SK-MEL-5 (cell line): ENCODE measurements at places on chromosomes 5 and 9.

- DNase-seq = no peak
Observed at GRCh38 chr5:124253203-124253810, 493.1 kb downstream of the ZNF608 start.

- DNase-seq = no peak
Observed at GRCh38 chr9:137778914-137779313, 98.7 kb upstream of the CACNA1B start.

DNA sequence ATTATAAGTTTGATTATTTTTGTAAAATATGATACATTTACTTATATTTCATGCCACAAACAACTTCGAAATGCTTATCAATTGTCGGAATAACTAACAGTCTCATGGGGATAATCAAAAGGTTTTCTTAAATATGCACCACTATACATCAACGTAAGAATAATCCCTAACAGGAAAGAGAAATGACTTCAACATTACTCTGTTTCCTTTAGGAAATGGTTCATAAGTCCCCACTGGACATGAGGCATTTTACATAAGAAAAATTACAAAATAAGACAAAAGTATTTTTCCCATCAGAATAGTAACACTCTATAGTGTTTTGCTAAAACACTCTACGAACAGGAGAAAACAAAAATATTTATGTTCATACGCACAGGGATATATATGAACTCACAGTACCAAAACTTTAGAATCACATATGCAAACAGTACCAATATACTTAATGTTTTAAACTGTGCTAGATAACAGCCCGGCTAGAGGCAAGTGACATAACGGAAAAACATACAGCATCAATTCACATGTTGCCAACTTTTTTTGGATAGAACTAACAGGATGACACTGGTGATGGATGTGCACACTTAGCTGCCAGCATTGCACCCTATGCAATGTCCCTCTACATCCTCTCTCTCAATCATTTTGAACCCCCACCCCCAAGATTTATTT, 120.5 kb downstream of the NFIB start:
- DNase-seq = no peak

DNA sequence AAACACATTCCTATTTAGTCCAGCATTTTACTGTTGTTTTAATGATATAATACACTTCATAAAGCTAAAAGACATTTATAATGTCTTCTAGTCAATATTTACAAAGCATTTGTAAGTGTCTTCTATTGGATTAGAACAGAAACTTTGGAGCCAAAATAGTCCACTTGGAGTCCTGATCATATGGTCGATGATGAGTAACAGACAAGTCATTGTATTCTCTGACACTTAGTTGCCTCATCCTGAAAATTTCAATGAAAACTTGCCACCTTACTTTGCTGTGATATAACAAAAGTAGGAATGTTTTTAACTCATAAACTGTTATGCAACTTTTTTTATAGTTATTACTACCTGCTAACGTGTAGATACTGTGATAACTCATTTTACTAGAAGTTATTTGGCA, 132.5 kb downstream of the GABRB2 start:
- no peak for DNase-seq

- DNase-seq = no peak
Observed at GRCh38 chr9:94812343-94812742, 85.8 kb downstream of the AOPEP start.

GRCh38 chr9:114860187-114860586, 54.3 kb upstream of the TNFSF15 start:
- no peak for DNase-seq

DNA sequence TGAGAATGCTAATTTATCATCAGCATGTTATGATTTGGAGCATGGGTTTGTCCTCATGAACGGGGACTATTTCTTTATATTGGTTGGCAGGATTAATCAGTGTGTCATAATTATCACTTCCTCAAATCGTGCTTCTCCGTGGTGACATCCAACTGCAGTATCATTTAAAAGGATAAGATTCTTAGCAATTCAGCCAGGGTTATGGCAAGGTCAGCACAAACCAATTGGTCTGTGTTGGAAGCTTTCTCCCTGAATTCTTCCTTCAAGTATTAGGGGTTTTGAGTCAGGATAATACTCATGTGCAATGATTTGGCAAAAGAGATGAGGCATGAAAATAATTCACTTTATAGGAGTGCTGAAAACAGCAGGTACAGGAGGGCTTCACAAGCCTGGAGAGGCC, 5.5 kb upstream of the CAMLG start:
- DNase-seq = no peak

- DNase-seq = peak; percentile 10
Observed at GRCh38 chr9:108963459-108964143, 29.4 kb downstream of the ABITRAM start.

DNA sequence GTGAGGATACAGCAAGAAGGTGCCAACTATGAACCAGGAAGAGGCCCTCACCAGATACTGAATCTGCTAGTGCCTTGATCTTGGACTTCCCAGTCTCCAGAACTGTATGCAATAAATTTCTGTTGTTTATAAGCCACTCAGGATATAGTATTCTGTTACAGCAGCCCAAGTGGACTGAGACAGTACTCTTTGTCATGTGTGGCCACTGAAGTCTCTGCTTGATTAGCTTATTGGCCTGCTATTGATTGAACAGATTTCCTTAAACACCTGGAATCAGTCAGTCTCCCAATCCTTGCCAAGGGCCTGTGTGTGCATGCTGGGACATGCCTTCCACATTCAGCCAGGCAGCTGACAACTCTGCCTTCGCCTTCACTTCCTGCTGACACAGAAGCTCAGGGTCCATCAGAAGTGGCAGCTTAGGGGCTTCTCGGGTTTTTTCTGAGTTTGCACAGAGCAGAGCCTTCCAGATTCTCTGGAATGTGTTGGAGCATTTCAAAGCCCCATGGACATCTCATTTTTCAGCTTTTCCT, 13.7 kb upstream of the ROR2 start:
- DNase-seq = no peak

DNA sequence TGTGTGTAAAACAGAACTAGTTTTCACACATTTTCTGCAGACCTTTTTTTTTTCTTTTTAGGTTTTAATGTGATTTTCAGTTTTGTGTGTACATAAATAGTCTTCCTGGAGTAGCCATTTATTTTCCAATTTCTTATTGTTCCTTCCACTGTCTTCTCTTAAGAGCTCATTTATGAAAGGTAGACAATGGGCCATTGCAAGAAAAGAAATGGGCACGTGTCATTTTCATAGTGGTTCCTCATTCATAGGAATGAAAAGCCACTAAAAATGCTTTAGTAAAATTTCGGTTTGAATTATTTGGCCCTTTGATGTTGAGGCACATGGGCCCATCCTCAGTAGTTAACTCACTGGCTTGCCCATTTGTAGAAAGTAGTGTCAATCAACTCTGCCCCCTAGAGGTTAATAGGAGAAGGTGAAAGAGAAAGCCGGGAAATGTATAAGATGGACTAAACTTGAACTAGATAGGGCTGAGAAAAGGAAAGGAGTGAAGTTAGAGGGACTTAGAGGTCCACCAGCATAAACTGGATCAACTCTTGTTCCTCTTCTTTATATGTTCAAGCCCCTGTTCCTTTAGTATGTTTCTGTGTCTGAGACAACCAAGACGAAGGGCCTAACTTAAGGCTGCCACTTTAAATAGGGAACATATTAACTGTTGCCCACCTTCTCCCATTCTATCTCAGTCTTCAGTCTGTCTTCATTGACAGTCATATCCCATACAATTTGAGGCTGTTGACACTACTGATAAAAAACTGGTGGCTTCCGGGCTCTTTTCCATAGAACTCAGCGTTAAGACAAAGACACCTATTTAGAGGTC, 72.6 kb downstream of the SMARCA2 start:
- DNase-seq = peak; percentile 69

DNA sequence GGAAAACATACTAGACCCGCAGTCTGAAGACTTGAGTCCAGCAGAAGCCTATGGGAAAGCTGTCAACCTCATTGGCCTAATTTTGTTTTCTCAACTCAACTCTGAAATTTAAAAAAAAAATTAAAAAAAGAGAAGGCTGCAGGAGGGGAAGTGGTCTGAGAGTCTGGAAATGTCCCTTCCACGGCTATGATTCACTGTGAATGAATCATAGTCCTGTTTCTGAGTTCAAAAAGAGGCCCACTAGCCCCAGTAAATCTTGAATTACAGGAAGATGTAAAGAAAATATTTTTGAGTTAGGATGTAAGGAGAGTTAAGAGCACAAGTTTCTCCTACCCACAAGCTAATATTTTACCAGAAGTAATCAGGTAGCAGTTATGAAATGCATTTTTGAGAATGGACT, 565.5 kb upstream of the DMAC1 start:
- DNase-seq = no peak

DNA sequence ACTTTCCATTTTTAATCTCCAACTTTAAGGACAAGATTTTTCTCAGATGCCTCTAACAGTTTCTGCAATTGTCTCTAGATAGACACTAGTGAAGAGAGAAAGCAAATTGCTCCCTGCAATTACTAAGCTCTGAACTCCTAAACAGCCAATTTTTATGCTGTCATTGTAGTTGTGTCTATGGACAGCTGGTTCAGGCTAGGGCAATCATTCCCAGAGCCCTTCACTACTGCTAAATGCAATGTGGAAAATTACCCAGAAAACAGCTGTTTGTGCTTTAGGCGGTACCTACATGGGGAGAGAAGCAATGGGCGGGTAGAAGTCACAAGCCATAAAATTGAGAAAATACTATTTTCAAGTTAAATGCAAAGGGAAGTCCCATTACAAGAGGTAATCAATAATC, 211.6 kb downstream of the SPOCK1 start:
- DNase-seq = no peak

GRCh38 chr9:105887679-105888078, 193.3 kb downstream of the TMEM38B start:
- DNase-seq = peak; percentile 98

DNA sequence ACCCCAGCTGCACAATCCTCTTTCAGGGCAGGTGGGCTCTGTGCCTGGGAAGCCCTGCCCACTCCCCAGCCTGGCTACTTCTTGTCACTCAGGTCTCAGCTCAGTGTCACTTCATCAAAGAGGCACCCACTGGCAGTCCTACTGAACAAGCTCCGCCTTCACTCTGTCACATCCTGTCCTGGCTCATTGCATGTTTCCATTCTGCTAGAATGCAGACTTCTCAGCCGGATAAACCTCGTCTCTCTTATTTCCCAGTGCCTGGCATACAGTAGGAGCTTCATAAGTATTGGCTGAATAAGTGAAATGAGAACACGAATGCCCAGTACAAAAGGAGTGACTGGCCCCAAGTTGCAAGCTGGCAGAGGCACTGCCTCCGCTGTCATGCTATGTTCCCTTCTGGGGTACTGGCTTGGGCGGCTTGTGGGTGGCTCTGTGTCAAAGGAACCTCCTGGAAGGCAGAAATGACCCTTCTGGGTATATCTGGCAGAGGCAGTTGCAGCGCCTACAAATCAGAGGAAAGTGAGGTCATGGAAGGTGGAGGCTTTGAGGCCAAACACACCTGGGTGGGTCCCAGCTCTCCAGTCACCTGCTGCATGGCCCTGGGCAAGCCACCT, 98.3 kb upstream of the PHYKPL start:
- no peak for DNase-seq

GRCh38 chr9:118418887-118419565, 714.8 kb downstream of the TLR4 start:
- no peak for DNase-seq

DNA sequence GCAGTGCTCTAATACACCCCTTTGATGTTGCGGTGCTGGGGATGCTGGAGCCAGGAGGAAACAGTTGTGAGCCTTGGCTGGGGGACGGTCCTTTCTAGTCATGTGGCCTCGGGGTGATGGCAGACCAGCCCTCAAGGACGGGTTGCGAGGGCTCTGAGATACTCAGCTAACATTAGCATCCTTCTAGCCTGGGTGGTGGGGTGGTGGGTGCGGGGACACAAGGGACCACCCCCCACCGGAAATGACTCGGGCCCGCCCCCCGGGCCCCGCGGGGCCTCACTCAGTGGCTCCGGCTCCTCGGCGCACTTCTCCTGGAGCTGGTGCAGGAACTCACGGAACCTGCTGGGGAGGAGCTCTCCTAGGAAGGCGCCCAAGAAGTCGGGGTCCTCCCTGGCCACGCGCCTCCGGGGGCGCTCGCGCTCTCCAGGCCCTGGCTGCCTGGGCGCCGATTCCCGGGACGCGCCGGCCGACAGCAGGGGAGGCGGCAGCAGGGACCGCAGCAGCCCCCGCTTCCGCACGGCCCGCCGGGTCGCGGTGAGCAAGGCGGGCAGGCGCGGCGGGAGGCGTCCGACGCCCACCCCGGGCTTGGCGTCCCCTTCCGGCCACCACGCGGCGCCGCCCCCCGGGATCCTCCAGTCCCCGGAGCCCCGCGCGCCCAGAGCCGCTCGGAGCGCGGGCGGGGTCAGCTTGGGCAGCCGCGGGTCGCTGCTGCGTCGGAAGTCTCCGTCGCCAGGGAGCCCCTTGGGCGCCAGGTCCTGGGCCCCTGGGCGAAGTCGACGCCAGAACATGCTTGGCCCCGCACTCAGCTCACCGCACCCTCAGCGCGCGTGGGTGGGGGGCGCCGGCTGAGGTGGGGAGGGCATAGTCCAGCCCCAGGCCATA, 873 bp downstream of the C9orf50 start:
- no peak for DNase-seq

DNA sequence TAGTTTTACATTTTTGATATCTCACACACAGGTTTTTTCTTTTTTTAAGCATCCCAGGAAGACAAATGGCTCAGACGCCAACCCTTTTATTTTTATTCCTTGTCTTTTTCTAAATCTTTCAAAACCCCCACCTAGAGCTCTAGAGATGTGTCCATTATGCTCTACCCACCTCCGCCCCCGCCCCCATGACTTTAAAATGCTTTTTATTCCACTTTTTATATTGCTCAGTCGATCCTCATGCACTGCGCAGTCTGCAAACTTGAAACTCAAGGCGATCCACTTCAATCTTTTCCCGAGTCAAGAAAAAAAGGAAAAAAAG, 411 bp upstream of the MAT2B start:
- DNase-seq = no peak

GRCh38 chr5:157454273-157454672, 5.7 kb upstream of the NIPAL4 start:
- DNase-seq = no peak

- DNase-seq = no peak
Observed at GRCh38 chr9:78280982-78281668, 15.8 kb upstream of the PSAT1 start.

DNA sequence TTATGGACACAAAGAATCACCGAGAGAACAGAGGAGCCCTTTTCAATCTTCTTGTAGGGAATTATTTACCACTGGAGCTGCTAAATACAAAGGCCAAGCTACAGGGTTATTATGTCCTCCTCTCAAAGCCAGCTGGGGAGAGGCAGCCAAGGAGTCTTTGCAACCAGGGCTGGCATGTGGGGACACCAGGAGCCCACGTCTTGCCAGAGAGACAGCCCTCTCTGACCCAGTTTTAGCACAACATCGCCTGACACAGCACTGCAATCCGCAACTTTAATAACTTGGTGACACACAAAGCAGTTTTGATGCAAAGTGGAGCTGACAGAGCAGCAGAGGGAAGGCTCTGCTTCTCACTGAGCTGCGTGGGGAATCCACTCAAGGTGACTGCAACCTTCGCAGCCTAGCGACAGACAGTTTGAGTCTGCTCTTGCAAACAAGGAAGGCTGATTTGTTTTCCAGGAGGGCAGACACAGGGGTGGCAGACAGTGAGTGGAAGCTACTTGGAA, 33.6 kb downstream of the TLR4 start:
- no peak for DNase-seq

GRCh38 chr5:177553671-177554429, 513 bp downstream of the FAM193B start:
- no peak for DNase-seq
